A549 (cell line): ENCODE measurements at places on chromosomes 13 and 19. TPM values are rescaled to one million over a fixed set of nuclear protein-coding genes. Genes with fewer than 3 reads are reported as not detected.

DNA sequence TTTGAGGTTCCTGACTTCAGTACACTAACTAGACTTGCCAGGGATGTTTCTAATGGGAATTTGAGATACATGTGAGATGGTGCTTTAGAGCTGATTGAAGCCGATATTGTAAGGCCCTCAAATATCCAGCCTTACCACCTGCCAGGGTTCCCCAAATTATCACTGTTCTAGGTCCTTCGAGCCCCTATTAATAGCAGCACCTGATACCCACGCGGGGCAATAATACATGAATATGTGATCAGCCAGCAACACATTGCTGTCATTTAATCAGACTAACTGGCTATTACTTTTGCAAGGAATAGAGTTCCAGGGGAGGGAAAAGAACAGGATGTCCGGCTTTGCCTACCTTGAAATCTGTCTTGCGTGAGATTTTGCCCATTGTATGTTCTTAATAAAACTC is 5.1 kb downstream of the RGCC start:
- DNase-seq: no peak

GRCh38 chr19:531753-532560 is at the start of gene CDC34:
CDC34 (plus strand) TSS chr19:531760; CDS start chr19:531932, 172 bp downstream.
- DNase-seq: no peak

DNA sequence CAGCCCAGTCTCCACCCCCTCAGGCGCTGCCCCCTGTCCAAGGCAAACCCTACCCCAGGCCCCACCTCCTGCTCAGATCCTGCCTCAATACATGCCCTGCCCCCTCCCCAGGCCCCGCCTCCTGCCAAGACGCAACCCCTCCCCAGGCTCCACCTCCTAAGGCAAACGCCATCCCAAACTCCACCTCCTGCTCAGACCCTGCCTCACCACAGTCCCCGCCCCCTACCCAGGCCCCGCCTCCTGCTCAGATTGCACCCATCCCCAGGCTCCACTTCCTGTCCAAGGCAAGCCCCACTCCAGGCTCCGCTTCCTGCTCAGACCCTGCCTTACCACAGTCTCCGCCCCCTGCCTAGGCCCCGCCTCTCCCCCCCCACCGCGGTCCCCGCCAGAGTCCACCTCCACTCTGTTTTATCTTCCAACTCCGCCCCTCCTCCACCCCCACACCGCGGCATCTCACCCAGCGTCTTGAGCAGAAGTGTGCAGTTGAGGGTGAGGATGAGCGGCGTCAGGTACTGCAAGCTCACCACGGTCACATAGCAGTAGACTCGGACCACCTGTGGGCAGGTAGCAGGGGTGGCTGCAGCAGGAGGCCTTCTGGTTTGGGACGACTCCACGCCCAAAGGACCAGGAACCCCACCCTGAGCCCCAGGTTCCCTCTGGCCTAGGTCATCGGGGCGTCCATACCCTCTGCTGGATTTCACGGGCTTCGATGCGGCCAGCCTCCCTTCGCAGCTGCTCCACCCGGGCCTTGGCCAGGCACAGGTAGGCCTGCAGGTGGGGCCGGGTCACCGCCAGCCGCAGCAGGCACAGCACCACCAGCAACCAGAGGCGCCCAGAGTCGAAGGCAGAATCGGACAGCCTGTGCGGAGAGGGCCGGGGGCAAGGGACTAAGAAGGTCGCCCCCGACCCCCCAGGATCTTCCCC is 17.7 kb downstream of the TMEM161A start:
- DNase-seq: no peak

C1QTNF9B gene
- polyA plus RNA-seq: not detected in 3 replicates

ZIM2 gene
- polyA plus RNA-seq: not detected in 3 replicates

S1PR4 gene
- polyA plus RNA-seq: 0.08 to 0.33 TPM (median 0.17 TPM) in 3 replicates

SERPINE3 gene
- polyA plus RNA-seq: 0.09 TPM in 1 of 3 replicates, not detected in the others

LRRC25 gene
- polyA plus RNA-seq: not detected in 3 replicates
